ENCODE measurements at places on chromosomes 2 and 18.

GRCh38 chr18:36157441-36157840, 27.7 kb downstream of the ELP2 start:
- no peak for DNase-seq

DNA sequence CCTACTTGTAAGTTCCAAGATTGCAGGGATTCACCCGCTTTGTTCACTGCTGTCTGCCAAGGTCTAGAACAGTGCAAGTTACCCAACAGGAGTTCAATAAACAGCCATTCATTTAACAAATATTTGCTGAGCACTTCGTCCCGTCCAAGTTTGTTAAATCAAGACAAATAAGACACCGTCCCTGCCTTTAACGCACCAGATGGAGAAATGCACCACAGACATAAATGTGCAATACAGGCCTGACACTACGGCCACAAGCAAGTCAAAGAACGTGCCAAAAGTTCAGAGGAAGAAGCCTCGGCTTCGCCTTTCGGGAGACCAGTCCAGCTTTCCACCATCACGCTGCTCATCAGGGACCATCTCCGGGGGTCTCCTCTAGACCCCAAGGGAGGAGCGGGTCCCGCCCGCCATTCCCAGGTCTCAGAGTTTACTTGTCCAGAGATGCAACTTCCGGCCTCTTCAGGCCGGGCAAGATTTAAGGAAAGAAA, 429 bp downstream of the C2orf76 start:
- DNase-seq, result peak; percentile 33

- peak; percentile 93 for DNase-seq
Observed at GRCh38 chr2:191020742-191021381, 6.9 kb upstream of the STAT1 start.

GRCh38 chr2:10493634-10494281, 45.6 kb upstream of the ODC1 start:
- DNase-seq, result peak; percentile 37

DNA sequence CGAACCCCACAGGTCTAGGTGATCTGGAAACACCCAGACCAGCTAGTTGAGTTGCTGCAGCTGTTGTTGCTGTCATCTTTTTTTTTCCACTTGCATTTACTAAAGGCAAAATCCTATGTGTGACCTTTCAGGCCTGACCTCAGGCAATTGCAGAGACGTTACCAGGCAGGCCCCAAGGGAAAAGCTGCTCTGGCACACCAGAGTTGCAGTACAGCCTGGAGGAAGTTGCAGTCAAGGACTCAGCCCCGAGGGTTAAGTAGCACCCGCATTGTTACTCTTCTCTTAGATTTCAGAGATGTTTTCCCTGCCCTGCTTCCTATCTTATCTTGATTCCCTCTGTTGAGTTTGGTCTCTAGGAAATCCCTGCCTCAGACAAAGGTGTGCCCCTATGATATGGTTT, 45.2 kb upstream of the SMAD2 start:
- DNase-seq, result no peak

- DNase-seq, result no peak
Observed at GRCh38 chr2:192218377-192218776, 23.6 kb upstream of the TMEFF2 start.

- no peak for DNase-seq
Observed at GRCh38 chr2:127614246-127614645, 31.7 kb upstream of the GPR17 start.

Measured in fibroblast of pulmonary artery (primary cell).